Activated CD4-positive, alpha-beta T cell treated with anti-CD3 and anti-CD28 coated beads for 4 hours (primary cell): ENCODE measurements at places on chromosomes 3 and 15.

DNA sequence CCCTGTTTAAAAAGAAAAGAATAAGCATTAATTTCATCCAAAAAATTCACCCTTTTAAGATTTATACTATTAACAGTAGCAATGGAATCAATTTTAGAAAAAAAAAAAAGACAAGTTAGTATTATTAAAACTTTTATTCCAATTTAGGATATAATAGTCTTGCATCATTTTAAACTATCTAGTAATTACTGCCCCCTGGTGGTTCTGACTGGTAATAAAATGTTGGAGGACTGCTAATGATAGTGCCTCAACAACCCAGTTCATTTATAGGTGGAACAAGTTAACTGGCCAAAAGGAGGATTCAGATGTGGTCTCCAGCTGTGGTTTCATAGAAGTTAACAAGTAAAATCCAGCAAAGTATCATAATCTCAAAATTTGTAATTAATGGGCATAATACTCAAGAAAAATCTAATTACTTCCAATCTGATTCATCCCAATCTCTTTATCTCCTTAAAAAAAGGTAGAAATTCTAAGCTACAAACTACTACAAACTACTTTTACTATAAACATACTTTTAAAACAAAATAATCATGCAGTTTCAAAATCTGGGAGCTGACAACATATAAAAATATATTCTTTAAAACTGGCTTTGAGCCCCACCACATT is 30.7 kb upstream of the WDR49 start:
- DNase-seq, result peak; percentile 70

DNA sequence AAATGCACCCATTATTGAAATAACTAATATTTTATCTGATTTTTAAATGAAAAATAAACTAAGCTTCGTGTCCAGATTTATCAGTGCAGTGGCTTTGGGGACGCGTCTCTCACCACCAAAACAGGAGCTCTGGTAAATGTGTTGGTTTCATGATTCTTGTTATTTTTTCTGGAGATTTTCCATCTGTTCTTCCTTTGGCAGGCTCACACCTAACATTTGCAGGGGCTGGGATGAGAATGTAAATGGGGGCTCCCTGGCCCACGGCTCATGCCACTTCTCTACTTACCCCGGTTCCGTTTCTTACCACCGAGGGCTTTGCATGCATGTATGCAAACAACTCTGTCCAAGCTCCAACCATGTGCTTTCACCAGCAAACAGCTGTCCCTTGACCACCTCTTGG is 30.9 kb upstream of the CA12 start:
- no peak for DNase-seq

DNA sequence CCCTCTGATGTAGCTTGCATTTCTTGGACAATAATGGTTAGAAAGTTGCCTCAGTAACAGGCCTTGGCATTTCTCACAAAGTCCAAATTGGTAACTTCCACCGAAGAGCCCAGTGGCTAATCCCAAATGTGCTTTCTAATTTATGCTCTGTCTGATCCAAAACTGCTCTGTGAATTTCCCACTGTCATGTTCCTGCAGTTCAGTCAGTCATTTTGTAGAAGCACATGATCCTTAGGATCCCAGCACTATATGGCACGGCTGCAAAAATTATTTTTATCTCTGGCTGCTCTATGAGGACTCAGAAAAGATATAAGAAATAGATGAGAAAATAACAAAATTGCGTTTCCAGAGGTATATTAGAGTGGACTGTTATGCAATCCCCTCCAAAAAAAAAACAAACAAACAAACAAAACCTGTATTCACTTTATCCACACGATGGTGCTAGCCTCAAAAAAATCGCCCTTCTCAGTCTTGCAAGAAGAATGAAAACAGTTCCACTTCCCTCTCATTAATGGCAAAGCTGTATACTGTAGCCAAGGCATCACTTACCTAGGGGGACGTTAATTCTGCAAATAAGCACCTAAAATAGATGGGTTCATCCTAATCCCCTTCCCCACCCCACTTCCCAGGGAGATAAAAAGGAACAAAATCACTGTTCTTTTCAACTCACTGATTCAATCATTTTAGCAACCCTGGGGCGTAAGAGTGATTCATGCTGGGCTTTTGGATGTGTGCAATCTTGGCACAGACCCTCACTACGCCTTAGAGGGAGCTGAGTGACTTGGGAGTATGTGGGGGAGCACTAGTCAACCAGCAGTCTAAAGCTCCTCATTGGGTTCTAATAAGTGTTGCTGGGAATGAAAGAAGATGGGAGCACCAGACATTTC is 61.3 kb downstream of the TMCO5A start:
- DNase-seq, result no peak

DNA sequence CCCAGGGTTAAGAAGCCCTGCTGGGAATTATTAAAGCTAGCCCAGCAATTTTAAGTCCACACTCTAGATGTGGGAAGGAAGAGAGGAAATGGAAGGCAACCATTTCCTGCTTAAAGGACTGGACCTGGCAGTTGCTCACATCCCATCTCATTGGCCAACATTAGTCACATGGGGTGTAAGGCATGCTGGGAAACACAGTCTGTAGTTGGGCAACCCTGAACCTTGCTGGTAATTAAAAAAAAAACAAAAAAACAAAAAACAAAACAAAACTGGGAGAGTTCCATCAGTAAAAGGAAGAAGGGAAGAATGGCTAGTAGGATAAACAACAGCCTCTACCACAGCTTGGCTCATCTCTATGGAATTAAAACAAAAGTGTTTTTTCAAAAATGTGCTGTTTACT is 136.0 kb downstream of the VGLL4 start:
- DNase-seq, result no peak

GRCh38 chr3:185153861-185154629 is 1.2 kb upstream of the C3orf70 start:
- DNase-seq, result no peak

DNA sequence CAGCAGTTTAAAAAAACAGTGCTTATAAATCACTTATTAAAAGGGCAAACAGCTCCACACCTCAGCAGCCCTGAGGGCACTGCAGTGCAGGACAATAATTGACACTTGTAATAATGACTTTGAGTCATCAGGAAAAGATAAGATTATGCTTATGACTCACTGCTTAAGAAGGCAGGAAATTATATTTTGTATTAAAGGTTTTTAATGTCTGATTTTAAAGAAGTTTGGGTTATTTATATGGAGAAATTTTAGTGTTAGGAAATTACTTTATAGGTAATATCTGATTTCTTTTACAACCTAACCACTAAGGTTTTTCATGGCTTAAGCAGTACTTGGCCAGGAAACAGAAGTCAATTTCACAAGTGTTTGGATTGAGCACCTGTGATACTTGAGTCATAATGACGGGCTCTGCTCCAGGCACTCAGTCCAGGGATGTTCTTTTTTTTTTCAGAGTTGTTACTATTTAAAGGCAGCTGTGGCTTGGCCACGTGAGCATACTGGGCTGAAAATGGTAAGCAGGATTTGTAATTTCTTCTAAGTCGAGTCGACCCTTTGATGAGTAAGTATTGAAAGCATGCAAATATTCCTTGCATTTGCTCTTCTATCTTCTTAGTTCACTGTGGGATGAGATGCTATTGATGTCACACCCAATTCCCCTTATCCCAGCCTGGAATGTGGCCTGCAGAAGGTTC is 21.6 kb upstream of the SLC6A20 start:
- DNase-seq, result no peak

DNA sequence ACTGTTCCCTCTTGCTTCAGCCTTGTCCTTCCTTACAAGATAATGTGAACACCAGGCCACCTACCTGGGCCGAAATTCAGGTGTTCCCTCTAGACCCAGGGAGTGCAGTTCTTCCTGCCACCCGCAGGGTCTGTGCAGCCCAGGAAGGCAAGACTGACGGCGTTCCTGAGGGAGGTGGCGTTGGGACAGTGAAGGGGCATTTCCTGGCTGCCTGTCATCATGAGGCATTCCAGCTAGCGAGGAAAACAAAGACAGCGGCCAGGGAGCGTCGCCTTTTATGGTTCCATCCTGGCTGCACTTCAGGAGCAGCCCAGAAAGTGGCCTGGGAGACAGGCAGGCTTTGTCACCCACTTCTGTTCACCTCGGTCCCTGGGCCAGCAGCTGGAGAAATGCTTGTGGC is 84.8 kb upstream of the WNT5A start:
- DNase-seq, result no peak

DNA sequence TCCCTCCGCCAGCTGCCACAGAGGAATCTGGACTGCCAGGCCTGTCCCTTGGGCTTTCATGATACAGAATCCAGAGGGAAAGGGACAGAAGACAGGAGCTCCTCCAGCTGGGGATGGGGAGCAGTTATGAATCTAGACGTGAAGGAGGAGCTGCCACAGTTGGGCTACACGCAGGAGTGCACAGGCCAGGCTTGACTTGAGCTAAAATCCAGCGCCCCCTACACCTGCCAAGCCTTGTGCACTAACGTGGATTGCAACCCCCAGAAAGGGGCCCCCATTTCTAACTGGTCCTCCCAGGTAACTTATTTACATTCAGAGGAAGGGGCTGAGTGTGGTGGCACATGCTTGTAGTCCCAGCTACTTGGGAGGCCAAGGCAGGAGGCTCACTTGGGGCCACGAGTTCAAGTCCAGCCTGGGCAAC is 14.3 kb downstream of the KLHL6 start:
- DNase-seq, result no peak

DNA sequence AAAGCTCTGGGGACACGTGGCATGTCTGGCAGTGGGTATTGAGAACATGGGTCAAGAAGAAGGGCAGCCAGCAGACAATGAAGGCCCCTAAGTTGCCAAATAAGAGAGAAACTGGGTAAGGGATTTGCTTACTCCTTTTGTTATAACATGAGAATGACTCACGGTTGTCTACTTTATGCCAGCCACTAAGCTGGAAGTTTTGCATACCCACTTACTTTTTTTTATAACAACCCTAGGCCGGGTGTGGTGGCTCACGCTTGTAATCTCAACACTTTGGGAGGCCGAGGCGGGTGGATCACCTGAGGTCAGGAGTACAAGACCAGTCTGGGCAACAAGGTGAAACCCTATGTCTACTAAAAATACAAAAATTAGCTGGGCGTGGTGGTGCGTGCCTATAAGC is 50.0 kb downstream of the DRD3 start:
- no peak for DNase-seq

- DNase-seq, result no peak
Measured at GRCh38 chr3:12962292-12962691, 110.9 kb downstream of the IQSEC1 start.

DNA sequence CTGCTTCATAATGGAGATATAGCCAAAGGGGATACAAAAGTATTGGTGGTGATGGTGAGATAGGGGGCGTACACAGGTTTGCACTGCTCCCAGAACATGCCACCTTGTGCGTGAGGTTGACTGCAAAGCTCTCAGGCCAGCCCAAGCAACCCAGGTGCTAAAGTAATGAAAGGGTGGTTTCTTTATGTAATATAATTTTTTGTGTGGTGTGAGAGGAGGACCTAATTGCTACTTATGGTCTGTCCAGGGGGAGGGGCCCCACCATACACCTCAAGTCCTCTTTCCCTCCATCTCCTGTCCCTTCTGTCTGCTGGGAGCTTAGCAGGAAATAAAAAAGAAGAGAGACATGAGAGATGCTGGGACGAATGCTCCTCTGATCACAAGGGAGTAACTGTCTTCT is 53.8 kb downstream of the STARD5 start:
- no peak for DNase-seq
